ENCODE measurements at places on chromosomes 5 and 9.

DNA sequence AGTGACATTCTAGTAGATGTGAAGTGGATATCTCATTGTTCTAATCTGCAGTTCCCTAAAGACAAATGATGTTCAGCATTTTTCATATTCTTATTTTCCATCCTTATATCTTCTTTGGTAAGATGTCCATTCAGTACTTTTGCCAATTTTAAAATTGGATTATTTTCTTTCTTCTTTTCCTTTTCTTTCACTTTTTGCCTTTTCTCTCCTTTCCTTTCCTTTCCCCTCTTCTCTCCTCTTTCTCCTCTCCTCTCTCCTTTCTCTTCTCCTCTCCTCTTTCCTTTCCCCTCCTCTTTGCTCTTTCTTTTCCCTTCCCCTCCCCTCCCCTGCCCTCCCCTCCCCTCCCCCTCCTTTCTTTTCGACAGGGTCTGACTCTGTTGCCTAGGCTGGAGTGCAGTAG lies 10.1 kb downstream of the ZFYVE16 start:
- DNase-seq = no peak

DNA sequence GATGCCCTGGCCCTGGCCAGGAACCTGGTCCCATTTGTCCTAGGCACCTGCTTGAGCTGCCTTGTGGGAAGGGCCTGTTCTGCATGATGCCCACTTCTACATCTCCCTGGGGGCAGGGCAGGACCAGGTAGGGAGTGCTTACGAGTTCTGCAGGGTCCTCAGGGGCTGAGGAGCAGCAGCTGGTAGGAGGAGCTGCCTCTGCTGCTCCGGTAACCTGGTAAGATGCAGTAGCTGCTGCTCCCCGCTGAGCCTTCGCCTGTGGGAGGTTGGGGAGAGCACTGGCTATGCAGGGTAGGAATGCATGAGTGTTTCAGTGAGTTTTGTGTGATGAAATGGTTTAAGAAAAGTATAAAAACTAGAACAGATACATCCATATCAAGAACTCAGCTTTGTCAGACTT lies 13.6 kb downstream of the LRRC8A start:
- no peak for DNase-seq

DNA sequence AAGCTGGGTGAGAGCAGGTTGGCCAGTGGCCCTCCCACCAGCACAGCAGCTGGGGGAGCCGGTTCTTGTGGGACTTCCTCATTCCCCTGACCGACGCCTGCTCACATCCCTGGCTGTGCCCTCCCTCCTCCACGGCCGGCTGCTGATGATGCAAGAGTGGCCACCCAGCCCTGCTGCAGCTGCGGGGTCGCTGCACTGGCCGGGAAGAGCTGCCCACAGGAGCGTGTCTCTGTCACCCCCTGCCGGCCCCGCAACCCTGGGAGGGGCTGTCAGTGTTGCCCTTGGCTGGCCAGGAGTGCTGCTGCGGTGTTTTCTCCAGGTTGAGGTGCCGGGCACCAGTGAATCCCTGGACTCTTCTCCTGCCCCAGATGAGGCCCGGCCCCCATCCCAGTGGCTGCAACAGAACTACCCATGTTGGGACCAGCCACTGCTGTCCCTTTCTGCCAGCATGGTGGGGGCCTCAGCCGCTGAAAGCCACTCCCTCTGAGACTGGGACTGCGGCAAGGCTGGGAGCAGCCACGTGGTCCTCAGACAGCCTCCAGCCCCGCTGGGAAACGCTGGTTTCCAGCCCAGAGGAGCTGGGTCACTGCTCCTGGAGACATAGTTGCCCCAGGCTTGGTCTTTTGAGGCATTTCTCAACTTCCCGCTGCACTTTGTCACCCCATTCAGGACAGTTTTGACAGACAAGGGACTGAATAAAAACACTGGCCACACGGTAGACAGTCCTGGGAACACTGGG lies 739 bp downstream of the CARD9 start:
- peak; percentile 74 for DNase-seq

GRCh38 chr9:37761511-37761910 lies 7.9 kb downstream of the TRMT10B start:
- DNase-seq = no peak

GRCh38 chr5:142186857-142187594 lies 78.4 kb downstream of the NDFIP1 start:
- DNase-seq = no peak

GRCh38 chr5:6774721-6775204 lies 61.5 kb downstream of the TENT4A start:
- DNase-seq = no peak

DNA sequence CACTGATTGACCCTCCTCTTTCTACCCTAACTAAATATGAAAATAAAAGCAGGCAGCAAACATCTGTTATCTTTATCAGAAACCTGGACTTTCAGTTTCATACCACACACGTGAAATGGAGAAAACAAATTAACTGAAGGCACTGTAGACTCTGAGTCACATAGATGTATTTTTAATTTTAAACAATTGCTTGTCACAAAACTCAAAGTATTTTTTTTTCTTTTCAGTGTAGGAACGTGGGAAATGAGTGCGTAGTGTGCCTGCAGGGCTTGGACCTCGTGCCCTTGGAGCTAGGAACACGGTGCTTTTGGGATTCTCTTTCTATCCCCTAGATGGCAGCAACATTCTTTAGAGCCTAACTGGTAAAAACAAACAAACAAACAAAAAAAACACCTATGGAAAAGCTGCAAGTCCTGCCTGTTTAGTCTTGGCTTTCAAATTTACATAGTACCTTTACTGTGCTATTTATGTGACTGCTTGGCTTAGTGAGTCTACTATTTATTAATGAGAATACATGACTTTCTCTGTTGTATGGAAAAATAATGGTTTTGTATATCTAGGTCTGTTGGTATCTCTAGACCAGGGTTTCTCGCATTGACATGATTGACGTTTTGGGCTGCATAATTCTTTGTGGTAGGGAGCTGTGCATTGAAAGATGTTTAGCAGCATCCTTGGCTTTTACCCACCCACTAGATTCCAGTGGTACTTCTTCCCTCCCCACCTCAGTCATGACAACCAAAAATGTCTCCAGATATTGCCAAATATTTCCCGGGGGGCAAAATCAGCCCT lies 16.8 kb upstream of the ACTBL2 start:
- peak; percentile 74 for DNase-seq

DNA sequence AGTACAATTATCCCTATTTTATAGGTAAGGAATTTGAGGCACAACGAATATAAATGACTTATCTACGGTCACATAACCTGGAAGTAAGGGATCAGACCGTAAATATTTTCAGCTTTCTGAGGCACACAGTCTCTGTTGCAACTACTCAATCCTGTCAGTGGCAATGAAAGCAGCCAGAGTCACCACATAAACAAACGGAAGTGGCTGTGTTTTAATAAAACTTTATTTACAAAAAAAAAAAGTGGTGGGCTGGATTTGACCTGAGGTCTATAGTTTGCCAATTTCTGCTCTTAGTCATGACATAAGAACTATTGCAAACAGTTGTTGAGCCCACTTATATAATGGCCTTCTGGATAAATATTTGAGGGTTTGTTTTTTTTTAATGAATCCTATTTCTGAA lies 29.6 kb downstream of the ZNF366 start:
- DNase-seq = no peak

DNA sequence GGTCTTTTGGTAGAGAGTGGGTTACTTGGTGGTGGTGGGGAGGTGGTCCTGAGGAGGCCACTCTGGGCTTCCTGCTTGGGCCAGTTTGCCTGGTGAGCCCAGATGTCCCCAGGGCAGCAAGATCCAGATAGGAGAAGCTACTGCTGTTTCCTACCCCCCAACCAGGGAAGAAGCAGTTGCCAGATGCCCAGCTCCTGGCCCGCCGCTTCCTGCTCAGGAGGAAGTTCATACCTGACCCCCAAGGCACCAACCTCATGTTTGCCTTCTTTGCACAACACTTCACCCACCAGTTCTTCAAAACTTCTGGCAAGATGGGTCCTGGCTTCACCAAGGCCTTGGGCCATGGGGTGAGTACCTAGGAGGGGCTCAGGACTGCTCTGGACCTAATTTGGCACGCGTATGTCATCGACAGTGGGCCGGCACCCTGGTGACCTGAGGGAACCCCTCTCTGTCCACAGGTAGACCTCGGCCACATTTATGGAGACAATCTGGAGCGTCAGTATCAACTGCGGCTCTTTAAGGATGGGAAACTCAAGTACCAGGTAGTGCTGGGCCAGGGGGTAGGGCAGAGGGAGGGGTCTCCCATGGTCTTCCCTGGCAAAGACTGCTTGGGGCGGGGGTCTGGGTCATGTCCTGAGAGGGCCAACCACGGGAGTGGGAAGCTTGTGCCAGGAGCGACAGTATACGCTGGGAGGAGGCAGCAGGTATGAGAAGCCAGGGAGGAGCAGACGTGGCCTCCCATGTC lies 10.6 kb downstream of the PTGS1 start:
- no peak for DNase-seq

- DNase-seq = no peak
These were observed 1.9 kb downstream of the MTAP start for GRCh38 chr9:21804331-21804730.

DNA sequence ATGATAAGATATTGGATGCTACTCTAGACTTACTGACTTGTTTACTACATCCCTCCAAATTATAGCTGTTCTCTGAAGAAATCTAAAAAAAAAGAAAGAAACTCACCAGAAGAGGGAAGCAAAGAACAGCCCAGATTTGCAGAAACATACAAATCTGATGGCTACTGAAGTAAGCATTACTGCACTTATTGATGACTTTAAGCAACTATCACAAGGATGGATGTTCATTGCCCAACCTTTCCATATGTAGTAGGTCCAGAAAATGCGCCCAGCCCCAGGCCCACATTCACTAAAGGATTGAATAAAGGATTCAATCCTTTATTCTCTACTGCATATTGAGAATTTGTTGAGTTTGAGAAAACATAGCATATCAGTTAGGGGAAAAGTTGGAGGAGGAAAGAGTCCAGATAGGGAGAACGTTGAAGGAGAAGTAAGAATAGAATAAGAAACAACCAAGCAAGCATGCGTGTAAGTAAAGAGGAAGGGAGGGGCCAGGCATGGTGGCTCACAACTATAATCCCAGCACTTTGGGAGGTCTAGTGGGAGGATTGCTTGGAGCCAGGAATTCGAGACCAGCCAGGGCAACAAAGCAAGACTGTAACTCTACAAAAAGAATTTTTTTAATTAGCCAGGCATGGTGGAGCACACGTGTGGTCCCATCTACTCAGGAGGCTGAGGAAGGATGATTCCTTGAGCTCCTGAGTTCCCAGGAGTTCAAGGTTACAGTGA lies 33.8 kb upstream of the DTWD2 start:
- peak; percentile 17 for DNase-seq

GRCh38 chr5:116442095-116442534 lies 132.5 kb downstream of the SEMA6A start:
- peak; percentile 24 for DNase-seq

- no peak for DNase-seq
These were observed 48.1 kb upstream of the PRR16 start for GRCh38 chr5:120415985-120416384.

DNA sequence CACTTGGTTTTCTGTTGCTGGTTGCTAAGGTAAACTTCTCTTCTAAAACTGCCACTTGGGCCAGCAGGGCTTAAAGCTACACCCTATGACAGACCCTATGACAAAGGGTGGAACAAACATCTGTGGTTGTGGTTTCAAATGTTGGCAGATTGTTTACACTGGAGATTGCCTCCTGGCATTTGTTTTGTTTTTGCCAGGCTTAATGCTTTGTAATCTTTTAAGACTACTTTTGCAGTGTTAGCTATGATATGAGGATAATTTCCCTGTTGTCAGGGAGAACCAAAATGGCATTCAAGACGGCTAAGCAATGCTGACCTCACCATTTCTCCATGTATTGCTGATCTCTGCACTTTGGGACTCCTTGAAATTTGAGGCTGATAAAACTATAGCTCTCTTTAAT lies 50.3 kb downstream of the MAMDC2 start:
- DNase-seq = no peak

GRCh38 chr5:159021136-159021900 lies 78.4 kb downstream of the EBF1 start:
- no peak for DNase-seq

DNA sequence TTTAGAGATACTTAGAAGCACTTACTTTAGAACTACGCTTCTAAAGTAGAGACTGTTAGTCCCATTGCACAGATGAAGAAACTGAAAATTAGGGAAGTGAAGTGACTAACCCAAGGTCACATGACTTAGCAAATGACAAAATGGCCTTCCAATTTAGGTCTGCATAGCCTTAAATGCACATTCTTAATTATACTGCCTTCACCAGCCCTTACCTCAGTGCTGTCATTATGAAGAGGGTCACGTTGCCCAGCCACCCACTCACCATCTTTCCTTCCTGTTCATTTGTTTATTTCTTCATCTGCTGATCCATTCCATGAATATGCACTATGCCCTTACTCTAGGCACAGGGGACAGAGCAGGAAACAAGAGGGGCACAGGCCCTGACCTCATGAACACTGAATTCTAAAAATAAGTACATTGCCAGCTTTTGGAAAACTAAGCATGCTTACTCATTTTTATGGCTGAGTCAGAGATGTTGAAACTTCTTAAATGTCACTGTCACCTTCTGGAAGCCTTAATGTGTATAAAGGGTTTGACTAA lies 8.6 kb downstream of the HAVCR2 start:
- DNase-seq = no peak

- DNase-seq = no peak
These were observed 103.5 kb downstream of the GLIS3 start for GRCh38 chr9:4196376-4196775.

- no peak for DNase-seq
These were observed 77.3 kb downstream of the LRSAM1 start for GRCh38 chr9:127528422-127529251.

GRCh38 chr5:59722874-59723273 lies 170.7 kb downstream of the PDE4D start:
- no peak for DNase-seq

GRCh38 chr9:15137658-15138356 lies 169.2 kb downstream of the TTC39B start:
- DNase-seq = no peak

- DNase-seq = no peak
These were observed 111.5 kb upstream of the SPOCK1 start for GRCh38 chr5:137610598-137610997.

DNA sequence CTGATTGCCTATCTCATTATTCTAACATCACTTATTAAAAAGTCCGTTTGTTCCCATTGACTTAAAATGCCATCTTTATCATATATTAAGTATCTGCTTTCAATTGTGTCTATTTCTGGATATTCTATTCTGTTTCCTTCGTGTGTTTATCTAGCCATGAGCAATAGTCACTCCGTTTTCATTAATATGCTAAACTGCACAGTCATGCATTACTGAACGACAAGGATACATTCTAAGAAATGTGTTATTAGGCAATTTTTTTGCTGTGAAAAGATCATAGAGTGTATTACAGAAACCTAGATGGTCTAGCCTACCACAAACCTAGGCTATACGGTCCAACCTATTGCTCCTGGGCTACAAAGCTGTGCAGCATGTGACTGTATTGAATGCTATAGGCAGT lies 482.9 kb downstream of the IRX1 start:
- no peak for DNase-seq

DNA sequence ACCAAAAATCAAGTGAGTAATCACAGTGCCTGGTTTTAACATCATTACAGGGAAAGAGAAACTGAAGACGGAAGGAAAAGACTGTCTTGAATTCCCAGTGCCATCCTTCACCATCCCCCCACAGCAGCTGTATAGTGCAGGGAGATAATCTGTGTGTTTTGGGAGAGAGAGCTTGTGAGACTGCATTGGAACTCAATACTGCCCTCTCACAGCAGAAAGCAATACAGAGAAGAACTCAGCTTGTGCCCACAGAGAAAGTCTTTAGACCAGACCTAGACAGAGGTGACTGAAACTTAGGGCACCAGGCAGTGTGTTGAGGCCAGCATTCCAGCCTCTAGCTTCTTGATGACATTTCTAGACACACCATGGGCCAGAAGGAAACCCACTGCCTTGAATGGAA lies 754.7 kb upstream of the CDH6 start:
- DNase-seq = no peak

All from hepatocyte (in vitro differentiated cells).